ENCODE measurements at places on chromosomes 7 and 10. TPM values are rescaled to one million over a fixed set of nuclear protein-coding genes. Genes with fewer than 3 reads are reported as not detected.
A peak's percentile ranks its signal among the peaks of the same experiment; 100 is the strongest.

DNA sequence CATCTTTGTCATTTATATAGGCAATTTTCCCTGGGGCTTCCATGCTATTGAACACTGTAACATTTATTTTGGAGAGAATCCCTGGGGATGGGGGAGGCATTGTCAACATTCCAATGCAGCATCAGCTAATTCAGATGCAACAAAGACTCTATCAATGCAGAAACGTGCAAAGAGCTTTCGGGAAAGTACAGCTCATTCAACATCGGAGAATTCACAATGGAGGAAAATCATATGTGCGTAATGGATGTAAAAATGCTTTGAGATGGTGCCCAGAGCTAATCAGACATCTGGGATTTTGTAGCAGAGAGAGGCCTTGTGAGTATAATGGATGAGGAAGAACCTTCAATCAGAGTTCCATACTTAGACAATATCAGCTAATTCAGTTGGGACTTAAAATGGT lies 28.3 kb upstream of the FIS1 start:
- no peak for DNase-seq

GRCh38 chr10:63376560-63377304 lies 89.0 kb downstream of the JMJD1C start:
- DNase-seq: no peak

DNA sequence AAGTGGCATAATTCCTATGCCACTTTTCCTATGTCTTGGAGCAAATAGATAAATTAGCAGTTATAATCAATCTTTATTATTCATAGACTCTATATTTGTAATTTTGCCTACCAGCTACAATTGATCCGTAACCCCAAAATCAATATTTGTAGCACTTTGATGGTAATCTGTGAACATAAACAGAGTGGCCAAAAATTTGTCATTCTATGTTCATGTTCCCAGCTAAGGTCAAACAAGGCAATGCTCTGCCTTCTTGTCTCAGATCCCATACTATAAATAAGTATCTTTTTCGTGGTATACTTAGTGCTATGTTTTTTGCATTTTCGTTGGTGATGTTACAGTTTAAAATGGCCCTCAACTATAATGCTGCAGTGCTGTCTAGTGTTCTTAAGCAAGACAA lies 228.5 kb downstream of the FZD1 start:
- DNase-seq: no peak

GRCh38 chr10:72292223-72292691 lies 18.5 kb downstream of the DDIT4 start:
- DNase-seq: no peak

DNA sequence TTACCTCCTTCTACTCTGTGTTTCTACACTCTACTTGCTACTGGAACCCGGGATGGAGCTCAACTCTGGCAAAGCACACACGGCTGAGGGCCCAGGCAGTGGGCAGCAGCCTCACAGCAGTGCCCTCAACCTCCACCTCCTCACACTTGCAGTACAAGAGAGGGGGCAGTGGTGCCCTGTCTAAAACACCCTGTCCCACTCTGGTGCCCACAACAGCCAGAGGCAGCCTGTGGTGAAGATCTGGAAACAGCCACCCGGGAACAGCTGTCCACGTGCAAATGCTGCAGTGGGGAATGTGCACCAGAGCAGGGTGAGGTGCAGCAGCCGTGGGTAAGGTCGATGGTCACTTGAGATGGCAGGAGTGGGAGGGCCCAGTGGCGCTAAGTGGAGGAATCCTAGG lies 13.7 kb downstream of the MAT1A start:
- DNase-seq: no peak

ACTL6B gene
- total RNA-seq: not detected

GRCh38 chr10:77970869-77971803 lies 44.6 kb upstream of the DLG5 start:
- peak; percentile 53 for DNase-seq

- no peak for DNase-seq
These were observed 13.4 kb upstream of the CRYGN start for GRCh38 chr7:151453326-151453791.

GRCh38 chr7:932651-932975 lies 21.9 kb downstream of the ADAP1 start:
- DNase-seq: no peak

GRCh38 chr10:49700997-49701396 lies 21.5 kb downstream of the C10orf53 start:
- DNase-seq: no peak

AGMO gene
- 2.4 TPM for total RNA-seq

- no peak for DNase-seq
These were observed 249.3 kb downstream of the REEP3 start for GRCh38 chr10:63770523-63770922.

DNA sequence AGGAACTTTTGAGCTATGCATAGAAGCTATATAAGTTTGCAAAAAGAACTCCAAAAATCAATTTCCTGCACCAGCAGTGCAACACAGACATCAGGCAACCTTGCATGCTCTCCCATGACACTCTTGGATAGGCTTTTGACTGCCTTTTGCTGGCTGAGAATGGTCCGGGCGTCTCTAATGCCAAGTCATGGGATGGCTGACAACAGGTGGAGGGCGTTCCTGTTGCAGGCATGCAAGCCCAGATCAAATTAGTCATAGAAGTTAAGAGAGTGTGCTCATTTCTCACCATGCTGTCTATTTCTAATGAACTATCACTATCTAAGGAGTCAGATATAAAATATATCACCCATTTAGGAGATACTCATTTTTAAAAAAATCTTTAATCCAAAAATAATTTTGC lies 8.4 kb downstream of the PLCE1 start:
- no peak for DNase-seq

DNA sequence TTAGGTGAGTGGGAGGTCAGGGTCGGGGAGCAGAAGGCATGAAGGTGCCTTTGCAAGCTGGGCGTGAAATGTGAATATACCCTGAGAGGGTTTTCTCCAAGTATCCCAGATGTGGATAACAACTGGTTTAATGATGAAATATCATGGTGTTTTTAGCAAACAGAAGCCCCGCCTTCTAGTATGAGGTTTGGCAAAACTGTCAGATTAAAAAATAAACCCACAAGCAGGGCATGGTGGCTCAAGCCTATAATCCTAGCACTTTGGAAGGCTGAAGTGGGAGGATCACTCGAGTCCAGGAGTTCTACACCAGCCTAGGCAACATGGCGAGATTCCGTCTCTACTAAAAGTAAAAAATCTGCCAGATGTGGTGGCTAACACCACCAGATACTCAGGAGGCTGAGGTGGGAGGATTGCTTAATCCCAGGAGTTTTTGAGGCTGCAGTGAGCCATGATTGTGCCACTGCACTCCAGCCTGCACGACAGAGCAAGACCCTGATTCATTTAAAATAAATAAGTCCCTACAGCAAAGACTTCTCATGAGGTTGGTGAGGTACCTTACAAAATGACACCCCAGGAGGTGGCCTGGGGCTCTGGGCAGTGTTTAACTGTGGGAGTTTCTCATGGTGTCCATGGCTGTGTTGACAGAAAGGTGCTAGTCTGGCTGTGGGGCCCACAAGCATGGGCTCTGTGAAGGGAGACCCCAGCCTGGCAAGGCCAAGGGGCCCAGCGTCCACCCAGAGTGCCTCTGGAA lies 6.7 kb upstream of the PWWP2B start:
- DNase-seq: no peak

DNA sequence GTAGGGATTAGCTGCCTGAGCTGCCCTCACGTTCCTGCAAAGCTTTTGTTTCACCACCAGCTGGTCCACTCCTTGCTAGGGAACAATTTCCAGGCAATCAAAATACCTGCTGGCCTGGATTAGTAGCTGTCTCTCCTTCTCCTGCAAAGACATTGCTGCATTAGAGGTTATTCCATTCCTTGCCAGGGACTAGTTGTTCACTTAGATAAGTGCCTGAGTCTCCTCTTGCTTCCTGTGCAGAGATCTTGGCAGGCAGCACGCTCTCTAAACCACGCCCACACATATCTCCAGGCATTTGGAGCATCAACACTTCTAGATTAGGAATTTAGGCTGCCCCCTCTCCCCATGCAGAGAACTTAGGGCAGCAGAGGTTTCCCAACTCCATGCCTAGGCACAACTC lies 150.4 kb upstream of the SMIM30 start:
- no peak for DNase-seq

GRCh38 chr10:35611750-35612149 lies 6.6 kb downstream of the GJD4 start:
- no peak for DNase-seq

GRCh38 chr10:111875725-111876124 lies 307.8 kb downstream of the GPAM start:
- DNase-seq: no peak
